ENCODE measurements at places on chromosomes 2 and 18.
A peak's percentile ranks its signal among the peaks of the same experiment; 100 is the strongest.

DNA sequence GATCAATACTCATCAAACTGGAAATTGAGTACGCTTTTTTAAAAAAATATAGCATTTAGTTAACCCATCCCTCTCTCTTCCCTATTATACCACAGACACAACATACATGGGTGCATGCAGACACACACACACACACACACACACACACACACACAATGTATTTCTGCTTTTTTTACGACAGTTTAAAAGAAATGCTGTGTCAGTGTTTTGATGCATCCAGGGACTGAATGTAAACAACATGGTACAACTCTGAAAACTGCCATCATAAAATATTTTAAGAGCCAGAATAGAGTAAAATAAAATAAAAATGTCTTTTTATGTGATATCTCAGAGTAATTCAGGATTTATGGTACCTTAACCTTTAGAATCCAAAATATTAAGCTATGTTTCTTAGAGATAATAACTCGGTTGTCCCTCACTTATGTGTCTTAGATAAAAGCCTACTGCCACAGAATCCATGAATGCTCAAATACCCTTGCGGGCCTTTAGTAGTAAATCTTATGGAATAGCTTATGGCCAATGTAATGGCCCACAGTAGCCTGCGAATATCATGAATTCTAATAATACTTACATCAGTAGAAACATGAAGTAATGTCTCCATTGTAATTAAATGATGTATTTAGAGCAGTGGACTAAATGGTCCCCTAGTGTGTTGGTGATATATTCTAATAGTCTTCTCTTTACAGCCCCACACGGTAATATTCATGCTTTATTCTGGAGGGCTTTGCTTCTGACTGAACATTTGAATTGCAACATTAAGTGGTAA is 251.6 kb upstream of the FIGN start:
- DNase-seq: no peak

GRCh38 chr18:61587865-61588264 is 254.6 kb downstream of the CDH20 start:
- no peak for DNase-seq

- peak; percentile 12 for DNase-seq
Measured at GRCh38 chr2:171762879-171763573, 75.8 kb downstream of the DYNC1I2 start.

DNA sequence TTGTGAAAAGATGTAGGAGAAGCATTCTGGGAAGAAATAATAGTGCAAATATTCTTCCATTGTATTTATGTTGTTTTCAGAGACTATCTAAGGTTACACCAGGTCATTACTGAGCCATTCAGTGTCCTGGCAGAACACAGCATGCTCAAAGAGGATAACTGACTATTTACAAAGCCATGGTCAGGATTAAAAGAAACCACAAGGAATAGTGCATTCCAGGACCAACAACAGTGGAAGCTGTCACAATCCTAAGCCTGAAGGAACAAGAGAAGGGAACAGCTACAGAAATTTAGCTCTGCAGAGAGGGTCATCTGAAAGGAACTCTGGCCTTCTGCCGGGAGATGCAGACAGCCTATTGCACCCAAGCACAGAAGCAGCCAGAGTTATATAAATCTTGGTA is 116.7 kb downstream of the DSC3 start:
- DNase-seq: no peak

- DNase-seq: no peak
Measured at GRCh38 chr2:158651358-158652057, 143.6 kb upstream of the DAPL1 start.

DNA sequence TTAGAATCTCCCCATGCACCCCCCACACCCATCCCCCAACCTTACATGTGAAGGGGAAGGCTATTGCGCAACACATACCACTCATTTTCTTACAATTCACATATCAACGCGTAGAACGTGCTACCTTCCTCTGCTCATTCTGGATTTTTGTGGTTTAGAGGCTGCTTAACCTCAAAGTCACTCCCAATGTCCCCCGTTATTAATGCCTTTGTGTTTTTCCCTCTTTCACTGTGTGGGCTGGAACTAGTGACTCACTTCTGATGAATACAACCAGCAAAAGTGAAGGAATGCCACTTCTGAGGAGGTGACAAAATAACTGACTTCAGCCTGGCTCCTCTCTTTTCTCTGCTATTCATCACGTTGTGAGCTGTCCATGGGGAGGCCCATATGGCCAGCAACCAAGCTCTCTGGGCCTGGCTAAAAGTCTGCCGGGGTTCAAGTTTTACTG is 342.5 kb upstream of the NXPH2 start:
- DNase-seq: peak; percentile 12

DNA sequence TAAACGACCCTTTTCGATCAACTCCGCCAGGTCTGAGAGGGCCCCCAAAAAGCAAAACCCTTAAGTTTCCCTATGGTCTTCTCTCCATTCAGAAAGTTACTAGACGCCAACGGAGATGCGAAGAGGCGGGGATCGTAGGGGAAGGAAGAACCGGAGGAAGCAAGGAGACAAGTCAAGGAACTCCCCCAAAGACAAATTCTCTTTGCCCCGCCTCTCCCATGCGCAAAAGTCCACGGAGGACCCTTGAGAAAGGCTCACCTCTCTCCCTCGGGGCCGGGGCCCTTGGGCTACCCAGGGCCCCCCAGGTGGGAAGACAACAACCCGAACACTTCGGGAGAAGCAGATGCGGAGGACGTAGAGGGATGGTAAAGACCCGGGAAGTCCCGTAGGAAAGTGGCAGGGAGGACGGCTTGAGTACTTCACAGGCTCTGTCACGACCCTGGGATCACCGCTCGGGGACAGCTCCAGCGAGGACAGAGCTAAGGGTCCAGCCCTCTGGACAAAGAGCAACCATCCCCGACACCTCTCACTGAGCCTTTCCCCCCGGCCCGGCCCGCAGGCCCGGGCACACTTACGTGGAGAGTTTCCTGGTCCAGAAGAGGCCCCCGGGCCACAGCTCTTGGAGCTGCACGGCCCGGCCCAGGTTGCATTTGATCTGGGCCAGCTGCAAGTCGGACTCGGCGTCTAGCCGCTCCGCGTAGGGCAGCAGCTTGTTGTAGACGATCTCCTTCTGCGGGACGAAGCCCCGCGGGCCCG is 647 bp downstream of the PSME4 start:
- no peak for DNase-seq

- DNase-seq: no peak
Measured at GRCh38 chr2:137155356-137156104, 390.2 kb downstream of the THSD7B start.

GRCh38 chr2:10921525-10921924 is 9.8 kb downstream of the KCNF1 start:
- no peak for DNase-seq

DNA sequence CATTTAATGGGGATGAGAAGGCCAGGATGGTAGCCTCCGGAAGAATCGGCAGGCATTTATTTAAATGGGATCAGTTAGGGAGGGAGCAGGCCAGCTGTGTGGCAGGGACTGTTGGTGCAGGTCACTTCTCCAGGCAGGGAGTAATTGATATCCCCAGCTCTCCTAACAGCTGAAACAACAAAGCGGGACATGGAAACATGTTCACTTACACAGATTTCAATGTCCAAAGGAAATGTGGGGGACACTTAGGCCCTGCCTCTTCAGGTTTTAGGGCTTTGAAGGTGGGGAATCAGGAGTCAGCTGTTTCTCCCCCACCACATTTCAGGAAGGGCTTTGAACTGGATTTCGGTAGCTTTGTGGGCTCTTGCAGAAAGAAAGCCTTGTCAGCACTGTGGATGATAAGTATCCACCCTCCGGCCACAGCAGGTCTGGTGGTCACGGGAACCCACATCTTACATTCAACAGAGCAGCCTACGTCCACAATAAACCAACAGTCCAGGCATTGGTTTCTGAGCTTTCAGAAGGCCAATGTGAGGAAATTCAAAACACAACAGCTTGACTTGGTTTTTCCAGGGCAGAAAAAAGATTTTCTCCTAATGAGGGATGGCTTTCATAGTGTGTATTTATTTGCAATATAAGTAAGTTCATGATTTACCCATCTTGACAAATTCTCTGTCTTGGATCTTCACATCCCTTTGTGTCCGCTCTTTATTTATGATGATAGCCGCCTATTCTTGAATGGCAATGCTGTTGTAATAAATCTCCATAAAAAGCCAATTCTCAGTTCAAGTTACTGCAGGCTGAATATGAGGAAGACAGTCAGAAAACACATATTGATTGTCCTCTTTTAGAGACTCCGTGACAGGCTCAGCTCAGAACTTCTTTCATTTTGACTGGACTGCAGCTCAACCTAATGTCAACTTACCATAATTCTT is 96.6 kb upstream of the NRP2 start:
- no peak for DNase-seq

DNA sequence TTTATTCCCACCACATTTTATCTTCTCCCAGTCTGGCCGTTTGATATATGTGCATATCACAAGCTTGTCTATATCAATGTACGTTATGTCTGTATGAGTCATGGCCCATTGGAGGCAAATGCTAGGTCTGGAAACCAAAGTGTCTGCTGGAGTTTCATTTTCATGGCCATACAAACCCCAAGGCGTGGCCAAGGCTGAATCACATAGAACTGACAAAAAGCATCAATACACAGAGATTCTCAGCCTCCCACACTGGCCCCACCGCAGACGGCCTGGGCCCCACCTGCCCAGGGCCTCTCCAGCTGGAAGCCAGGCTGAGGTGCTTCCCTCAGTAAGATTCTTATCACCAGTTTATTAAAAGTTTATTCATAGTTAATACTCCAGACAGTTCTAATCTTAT is 40.5 kb upstream of the SALL3 start:
- no peak for DNase-seq

DNA sequence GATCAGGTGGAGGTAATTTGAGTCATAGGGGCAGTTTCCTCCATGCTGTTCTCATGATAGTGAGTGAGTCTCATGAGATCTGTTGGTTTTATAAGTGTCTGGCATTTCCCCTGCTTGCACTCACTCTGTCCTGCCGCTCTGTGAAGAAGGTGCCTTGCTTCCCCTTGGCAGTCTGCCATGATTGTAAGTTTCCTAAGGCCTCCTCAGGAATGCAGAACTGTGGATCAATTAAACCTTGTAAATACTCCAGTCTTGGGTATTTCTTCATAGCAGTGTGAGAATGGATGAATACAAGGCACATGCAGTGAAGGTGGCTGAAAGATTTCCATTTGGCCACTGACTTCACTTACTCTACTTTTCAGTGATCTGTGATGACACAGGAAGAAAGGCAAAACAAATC is 133.7 kb downstream of the SH3BP4 start:
- DNase-seq: no peak

DNA sequence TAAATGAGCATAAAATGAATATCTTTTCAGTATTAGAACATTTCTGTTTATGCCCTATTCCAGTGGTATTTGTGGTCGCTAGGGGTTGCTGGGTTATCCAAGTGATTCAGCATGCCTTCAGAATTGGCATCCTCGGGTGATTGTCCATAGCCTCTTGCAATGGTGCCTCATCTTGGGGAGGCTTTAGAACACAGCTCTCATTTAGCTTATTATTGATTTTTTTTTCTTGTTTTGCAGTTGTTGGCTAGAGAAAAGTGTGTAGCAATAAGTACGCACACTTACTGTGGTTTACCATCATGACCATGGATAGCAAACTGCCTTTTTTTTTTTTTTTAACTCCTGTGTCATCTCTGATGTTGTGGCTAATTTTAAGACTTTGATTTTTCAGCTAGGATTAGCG is 33.6 kb downstream of the PLEKHA3 start:
- DNase-seq: no peak

DNA sequence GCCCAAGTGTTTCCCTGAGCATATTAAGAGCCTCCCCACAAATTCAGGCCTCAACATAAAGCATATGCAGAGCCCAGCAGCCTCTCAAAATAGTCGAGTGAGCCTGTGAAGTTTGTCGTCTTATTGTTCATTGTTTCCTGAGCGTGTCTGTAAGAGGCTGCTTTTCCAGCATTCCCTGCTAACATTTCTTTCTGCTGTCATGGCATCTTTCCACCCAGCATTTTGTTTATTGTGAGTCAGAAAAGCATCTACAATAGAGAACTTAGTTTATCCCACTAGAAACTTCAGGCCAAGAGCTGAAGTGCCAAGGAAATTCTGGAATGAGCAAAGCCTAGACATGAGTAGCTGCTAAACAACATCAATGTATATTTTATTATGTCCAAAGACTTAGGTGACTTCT is 46.3 kb upstream of the STAM2 start:
- peak; percentile 24 for DNase-seq

GRCh38 chr2:236971131-236971821 is 114.4 kb upstream of the COPS8 start:
- DNase-seq: peak; percentile 20

DNA sequence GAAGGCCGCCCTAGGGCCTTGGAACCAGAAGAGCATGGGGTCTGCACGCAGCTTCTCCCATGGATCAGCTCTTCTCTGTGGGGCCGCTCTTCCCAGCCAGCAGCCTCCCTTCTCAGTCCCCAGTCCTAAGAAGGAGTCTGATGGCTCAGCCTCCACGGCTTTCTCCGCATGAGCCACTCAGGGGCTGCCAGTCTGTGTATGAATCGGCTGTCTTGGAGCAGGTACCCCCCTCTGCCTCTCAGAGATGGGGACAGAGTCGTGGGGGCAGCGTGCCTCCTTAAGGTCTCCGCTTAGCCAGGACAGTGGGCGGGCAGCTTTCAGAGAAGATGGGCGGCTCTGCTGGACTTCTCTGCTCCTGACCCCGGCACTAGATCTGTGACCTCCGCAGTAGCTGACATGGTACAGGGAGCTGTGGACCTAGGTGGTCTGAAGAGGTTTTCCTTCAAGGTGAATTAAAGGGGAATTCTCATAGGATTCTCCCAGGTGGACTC is 21.6 kb downstream of the INPP5D start:
- DNase-seq: no peak

GRCh38 chr2:237195396-237196120 is 109.9 kb downstream of the COPS8 start:
- DNase-seq: no peak

DNA sequence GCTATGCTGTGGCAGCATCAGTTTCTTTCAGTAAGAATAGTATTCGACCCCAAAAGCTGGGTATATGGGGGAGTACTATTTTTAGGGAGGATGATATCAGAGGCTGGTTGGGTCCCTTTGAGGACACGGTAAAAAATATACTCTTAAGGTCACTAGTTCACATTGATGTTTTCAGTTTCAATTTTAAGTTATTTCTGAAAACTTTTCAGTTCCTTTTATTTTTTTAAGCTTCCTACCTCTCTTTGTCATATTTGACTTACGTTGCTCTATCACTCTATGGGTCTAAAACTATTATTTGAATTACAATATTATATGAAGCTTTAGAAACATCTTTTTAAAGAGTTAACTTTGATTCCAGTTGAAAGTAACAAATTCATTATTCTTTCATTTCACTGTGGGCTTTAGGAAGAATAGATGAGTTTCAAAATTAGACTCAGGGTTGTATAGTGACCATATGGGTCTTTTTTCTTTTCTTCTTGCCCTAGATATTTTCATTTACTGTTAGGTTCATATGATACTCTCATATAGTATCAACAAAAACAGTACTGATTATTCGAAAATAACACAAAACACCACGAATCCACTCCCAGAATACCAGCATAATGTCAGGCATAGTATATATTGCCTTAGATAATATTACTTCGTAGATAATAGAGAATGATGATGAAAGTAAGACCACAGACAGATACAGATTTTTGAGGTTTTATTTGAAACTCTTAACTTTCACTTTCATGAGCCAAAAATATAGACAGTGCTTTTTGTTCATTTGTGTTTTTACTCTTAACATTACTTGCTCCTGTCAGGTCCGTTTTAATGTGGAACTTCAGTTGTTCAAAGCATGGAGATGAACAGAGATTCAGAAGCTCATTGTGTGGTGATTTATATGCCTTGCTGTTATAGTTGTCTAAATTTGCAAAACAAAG is 9.8 kb downstream of the RMDN2 start:
- DNase-seq: no peak
